MCF 10A (cell line): ENCODE measurements at places on chromosomes 2 and 18.

GRCh38 chr2:219506802-219507526, 7.3 kb upstream of the ASIC4 start:
- H3K4me3 ChIP-seq: no peak overlapping the region
- peaks cover 11% of the 10 kb centered on the region for H3K4me1 ChIP-seq
- no peak for DNase-seq
- H3K36me3 ChIP-seq: peaks cover 2% of the 10 kb centered on the region
- peaks cover 26% of the 10 kb centered on the region for H3K27me3 ChIP-seq
- H3K27ac ChIP-seq: no peak overlapping the region

- no peaks in the 10 kb centered on the region for H3K36me3 ChIP-seq
- no peaks in the 10 kb centered on the region for H3K27me3 ChIP-seq
- DNase-seq: peak; percentile 15
These were observed 25.0 kb upstream of the ITSN2 start for GRCh38 chr2:24385366-24385765.

- H3K36me3 ChIP-seq: no peaks in the 10 kb centered on the region
- DNase-seq: peak; percentile 74
- H3K4me1 ChIP-seq: peaks cover 6% of the 10 kb centered on the region
- no peak overlapping the region for H3K27ac ChIP-seq
These were observed 29.8 kb upstream of the TAF1B start for GRCh38 chr2:9813312-9814128.

DNA sequence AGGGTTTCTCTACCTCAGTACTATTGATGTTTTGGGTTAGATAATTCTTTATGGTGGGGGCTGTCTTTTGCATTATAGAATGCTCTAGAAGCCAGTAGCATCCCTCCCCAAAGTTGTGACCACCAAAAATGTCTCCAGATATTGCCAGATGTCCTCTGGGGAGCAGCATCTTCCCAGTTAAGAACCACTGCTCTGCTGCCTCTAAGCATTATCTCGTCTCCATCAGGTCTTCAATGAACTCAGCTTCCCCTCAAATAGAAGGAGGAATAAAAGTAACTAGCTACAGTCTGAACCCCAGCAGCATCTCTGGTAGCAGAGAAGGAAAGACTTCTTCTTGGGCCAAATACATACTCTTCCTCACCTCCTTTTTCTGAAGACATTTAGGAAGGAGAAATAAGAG, 244.1 kb downstream of the AGPS start:
- no peaks in the 10 kb centered on the region for H3K4me1 ChIP-seq
- no peak overlapping the region for H3K4me3 ChIP-seq
- no peak for DNase-seq
- no peaks in the 10 kb centered on the region for H3K36me3 ChIP-seq
- H3K27me3 ChIP-seq: no peaks in the 10 kb centered on the region
- H3K27ac ChIP-seq: no peak overlapping the region

GRCh38 chr2:28993206-28993960, 12.3 kb downstream of the TOGARAM2 start:
- H3K27ac ChIP-seq: peak overlapping the region; percentile 96
- no peaks in the 10 kb centered on the region for H3K36me3 ChIP-seq
- H3K4me1 ChIP-seq: peaks cover 40% of the 10 kb centered on the region
- H3K27me3 ChIP-seq: no peaks in the 10 kb centered on the region
- peak; percentile 75 for DNase-seq
- peak overlapping the region; percentile 30 for H3K4me3 ChIP-seq

- no peak for DNase-seq
- no peak overlapping the region for H3K27ac ChIP-seq
- H3K36me3 ChIP-seq: peaks cover 13% of the 10 kb centered on the region
- H3K4me3 ChIP-seq: no peak overlapping the region
- no peaks in the 10 kb centered on the region for H3K27me3 ChIP-seq
These were observed 60.3 kb downstream of the EHBP1 start for GRCh38 chr2:62765619-62766376.

- peaks cover 48% of the 10 kb centered on the region for H3K36me3 ChIP-seq
- DNase-seq: no peak
- no peaks in the 10 kb centered on the region for H3K27me3 ChIP-seq
- H3K4me3 ChIP-seq: no peak overlapping the region
These were observed 11.6 kb downstream of the KANSL3 start for GRCh38 chr2:96626553-96626942.

GRCh38 chr2:113755035-113755834, 1.2 kb downstream of the SLC35F5 start:
- H3K4me1 ChIP-seq: peaks cover 4% of the 10 kb centered on the region
- H3K36me3 ChIP-seq: peaks cover 20% of the 10 kb centered on the region
- H3K27me3 ChIP-seq: no peaks in the 10 kb centered on the region

DNA sequence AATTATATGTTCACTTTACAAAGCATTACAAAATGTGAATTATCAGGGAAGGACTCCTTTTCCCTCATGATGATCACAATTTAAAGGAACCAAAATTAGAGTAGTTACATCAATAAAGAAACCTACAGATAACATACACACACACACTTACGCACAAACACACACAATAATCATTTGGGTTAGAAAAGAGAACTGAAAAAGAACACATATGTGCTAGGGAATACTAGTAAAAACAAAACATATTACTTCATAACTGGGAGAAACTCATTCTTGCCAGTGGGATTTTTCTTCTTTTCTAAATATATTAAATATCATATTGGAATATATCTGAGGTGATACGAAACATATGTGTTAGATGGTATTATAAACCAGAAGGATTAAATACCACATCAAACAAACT, 42.3 kb downstream of the FIGN start:
- peaks cover 6% of the 10 kb centered on the region for H3K36me3 ChIP-seq
- DNase-seq: no peak
- H3K27me3 ChIP-seq: no peaks in the 10 kb centered on the region
- H3K4me1 ChIP-seq: peaks cover 29% of the 10 kb centered on the region

- H3K27me3 ChIP-seq: no peaks in the 10 kb centered on the region
- no peak overlapping the region for H3K4me3 ChIP-seq
- peak overlapping the region; percentile 28 for H3K27ac ChIP-seq
- peaks cover 23% of the 10 kb centered on the region for H3K4me1 ChIP-seq
- DNase-seq: no peak
These were observed 12.8 kb downstream of the CKAP2L start for GRCh38 chr2:112751451-112752197.

GRCh38 chr2:212032032-212032431, 506.6 kb downstream of the ERBB4 start:
- H3K27ac ChIP-seq: no peak overlapping the region
- H3K4me3 ChIP-seq: no peak overlapping the region
- no peaks in the 10 kb centered on the region for H3K4me1 ChIP-seq
